Heart left ventricle (tissue), 16 donors: ENCODE measurements at places on chromosomes 3 and 15. TPM values are rescaled to one million over a fixed set of nuclear protein-coding genes. Genes with fewer than 3 reads are reported as not detected.

RASL12 gene
- 13.3 TPM for polyA plus RNA-seq

GRCh38 chr3:52827441-52827840 is 3.0 kb downstream of the ITIH4 start:
- no peak overlapping the region for H3K27ac ChIP-seq
- no peak for DNase-seq
- peaks cover 12% of the 10 kb centered on the region for H3K4me1 ChIP-seq
- no peaks in the 10 kb centered on the region for H3K36me3 ChIP-seq
- no peak overlapping the region for H3K4me3 ChIP-seq

DNA sequence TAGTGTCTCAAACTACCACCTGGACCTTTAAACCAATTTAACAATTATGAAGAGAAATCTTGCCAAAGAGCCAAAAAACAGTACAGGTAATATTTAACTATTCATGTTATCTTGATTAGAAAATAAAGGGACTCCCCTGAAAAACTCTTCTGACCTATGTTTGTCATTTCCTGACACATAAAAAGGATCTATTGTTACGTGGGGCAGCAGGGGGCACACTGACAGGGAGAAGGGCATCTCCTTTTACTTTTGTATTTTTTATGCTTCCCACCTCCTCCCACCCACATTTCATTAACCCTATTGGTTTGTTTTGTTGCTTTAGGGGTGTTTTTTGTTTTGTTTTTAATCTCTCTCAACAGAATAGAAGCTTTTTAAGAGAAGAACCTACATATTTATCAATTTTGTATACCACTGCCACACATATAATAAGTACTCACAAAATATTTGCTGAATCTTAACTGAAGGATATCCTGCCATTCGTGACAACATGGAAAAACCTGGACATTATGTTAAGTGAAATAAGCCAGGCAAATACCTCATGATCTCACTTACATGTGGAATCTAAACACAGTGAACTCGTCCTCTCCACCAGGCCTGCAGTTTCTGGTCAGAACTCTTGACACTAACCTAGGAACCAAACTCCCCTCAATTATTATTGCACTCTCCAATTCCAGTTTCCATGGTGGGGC is 17.7 kb downstream of the STAG1 start:
- no peaks in the 10 kb centered on the region for H3K27me3 ChIP-seq
- no peaks in the 10 kb centered on the region for H3K36me3 ChIP-seq
- no peak for DNase-seq

DNA sequence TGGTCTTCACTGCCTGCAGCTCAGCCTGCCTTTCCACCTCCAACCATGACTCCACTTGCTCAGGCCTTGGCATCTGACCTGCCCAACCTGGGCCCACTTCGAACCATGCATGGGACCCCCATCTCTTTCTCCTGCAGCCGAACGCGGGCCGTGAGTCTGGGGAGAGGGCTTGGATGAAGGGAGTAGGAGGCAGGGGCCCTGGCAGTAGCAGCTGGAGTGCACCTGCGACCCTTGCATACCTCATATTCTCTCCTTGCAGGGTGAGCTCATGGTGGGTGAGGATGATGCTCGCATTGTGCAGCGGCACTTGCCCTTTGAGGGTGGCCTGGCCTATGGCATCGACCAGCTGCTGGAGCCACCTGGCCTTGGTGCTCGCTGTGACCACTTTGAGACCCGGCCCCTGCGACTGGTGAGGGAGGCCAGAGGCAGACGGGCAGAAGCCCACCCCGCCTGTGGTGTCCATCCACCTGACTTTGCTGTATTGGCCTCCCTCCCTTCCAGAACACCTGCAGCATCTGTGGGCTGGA is 13.5 kb downstream of the NT5DC2 start:
- no peak overlapping the region for H3K27ac ChIP-seq
- no peak for DNase-seq
- peaks cover 13% of the 10 kb centered on the region for H3K4me1 ChIP-seq
- H3K36me3 ChIP-seq: peaks cover 35% of the 10 kb centered on the region
- H3K27me3 ChIP-seq: no peaks in the 10 kb centered on the region

GRCh38 chr3:182527745-182528144 is 265.6 kb upstream of the ATP11B start:
- no peak overlapping the region for H3K27ac ChIP-seq
- H3K4me1 ChIP-seq: no peaks in the 10 kb centered on the region
- H3K36me3 ChIP-seq: no peaks in the 10 kb centered on the region
- no peak for DNase-seq

GRCh38 chr3:29440413-29441305 is 159.8 kb downstream of the RBMS3 start:
- H3K4me3 ChIP-seq: no peak overlapping the region
- no peak overlapping the region for H3K27ac ChIP-seq
- H3K4me1 ChIP-seq: peaks cover 7% of the 10 kb centered on the region
- no peak for DNase-seq

GOLGA6B gene
- polyA plus RNA-seq: not detected

DNA sequence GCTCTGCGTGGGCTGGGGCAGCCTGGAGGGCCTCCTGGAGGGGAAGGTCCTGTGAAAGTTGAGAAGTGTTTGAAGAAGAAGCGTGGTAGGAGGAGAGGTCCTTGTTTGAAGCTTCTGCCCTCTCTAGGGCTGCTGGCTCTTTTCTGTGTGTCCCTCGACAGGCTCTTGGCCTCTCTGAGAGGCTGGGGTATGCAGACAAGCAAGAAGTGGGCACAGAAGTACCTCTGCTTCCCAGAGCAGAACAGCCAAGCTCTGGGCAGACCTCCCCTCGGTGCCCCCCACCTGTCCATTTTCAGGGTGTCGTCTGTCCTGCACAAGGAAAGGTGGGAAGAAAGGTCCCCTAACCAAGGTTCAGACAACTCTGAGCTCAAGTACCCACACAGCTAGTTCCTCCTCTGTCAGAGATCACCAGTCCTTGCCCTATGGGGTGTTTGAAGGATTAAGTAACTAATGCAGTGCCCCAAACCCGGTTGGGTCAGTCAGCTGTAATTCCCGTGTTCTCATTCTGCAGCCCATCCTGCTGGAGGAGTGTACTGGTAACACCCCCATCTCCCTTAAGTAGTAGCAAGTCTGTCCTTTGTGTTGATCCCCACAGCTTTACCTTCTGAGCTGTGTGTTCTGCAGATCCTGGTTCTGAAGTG is 6.3 kb downstream of the CSK start:
- no peaks in the 10 kb centered on the region for H3K27me3 ChIP-seq
- H3K4me1 ChIP-seq: peaks cover 97% of the 10 kb centered on the region
- H3K4me3 ChIP-seq: no peak overlapping the region
- no peak for DNase-seq

UPK1B gene
- not detected for polyA plus RNA-seq
